ENCODE measurements at places on chromosomes 7 and 10. TPM values are rescaled to one million over a fixed set of nuclear protein-coding genes. Genes with fewer than 3 reads are reported as not detected.

GRCh38 chr7:12256090-12256489 is 45.0 kb downstream of the TMEM106B start:
- H3K36me3 ChIP-seq = no peaks in the 10 kb centered on the region
- DNase-seq = no peak

- peak; percentile 67 for DNase-seq
- no peak overlapping the region for H3K4me3 ChIP-seq
- H3K4me1 ChIP-seq = no peaks in the 10 kb centered on the region
- H3K27ac ChIP-seq = peak overlapping the region; percentile 31
- peaks cover 14% of the 10 kb centered on the region for H3K36me3 ChIP-seq
These were observed 70.5 kb downstream of the SHH start for GRCh38 chr7:155741805-155742204.

GRCh38 chr7:104528142-104528541 is 199.7 kb downstream of the LHFPL3 start:
- H3K4me1 ChIP-seq = no peaks in the 10 kb centered on the region
- no peaks in the 10 kb centered on the region for H3K36me3 ChIP-seq
- H3K4me3 ChIP-seq = no peak overlapping the region
- no peaks in the 10 kb centered on the region for H3K27me3 ChIP-seq

The LBX1 gene
- total RNA-seq = not detected

DNA sequence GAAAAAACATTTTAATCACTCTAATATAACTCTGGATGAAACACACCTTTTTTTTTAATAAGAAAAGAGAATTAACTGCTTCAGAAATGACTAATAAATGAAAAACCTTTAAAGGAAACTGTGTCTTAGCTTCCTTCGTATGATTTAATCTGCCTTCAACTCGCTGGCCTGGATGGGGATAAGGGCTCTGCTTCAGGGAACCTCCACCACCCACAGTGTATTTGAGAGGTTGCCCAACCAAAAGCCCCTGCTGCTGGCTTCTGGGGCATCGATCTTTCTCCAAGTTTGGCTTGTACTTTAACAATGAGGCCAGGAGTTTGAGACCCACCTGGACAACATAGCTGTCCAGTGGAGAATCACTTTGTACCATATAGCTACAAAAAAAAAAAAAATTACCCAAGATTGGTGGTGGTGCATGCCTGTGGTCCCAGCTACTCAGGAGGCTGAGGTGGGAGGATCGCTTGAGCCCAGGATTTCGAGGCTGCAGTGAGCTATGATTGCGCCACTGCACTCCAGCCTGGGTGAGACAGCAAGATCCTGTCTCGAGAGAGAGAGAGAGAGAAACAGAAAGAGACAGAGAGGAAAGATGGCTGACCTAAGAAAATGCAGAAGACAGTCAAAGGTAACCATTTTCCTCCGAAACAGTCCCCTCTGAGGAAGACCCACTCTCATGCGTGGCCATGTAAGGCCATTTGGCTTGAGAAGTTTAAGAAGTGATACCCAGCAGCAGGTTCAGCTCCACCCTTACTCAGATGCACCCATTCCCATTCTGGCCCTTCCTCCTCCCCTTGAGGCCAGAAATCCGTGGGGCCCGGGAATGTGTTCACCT is 13.6 kb upstream of the LIMK1 start:
- H3K27ac ChIP-seq = no peak overlapping the region
- no peaks in the 10 kb centered on the region for H3K27me3 ChIP-seq
- H3K4me3 ChIP-seq = no peak overlapping the region
- DNase-seq = peak; percentile 3

DNA sequence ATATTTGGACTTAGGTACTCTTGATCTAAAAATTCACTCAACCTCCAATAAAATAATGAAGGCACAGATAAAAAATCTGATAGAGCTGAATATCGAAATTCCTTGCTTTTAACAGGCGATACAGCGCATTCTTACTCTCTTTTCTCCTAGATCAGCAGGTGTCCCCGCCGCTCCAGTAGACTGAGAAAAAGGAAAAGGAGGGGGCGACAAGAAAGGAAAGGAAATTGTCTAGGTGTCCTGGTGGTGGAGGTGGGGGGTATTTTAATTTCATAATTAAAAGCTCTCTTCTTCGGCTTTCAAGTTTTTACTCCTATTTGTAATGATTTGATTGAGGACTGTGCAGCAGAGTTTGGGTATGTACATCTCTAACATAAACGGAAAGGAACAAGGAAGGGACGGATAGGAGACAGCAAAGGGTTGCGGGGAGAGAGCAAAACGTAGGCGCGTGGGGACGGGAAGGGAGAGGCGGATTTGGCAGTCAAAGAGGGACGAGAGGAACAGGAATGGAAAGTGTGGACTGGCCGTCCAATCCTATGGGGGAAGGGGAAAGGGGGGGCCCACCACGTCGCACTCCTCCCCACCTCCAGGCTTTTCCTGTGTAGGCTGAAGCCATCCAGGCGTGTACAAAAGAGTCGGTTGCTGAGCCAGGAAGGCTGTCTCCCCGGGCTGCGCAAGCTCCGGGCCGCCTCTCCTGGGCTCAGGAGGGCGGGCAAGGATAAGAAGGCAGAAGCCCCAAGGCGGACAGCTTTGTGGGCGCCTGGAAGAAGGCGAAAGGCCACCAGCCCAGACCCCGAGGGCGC is 875 bp upstream of the HECTD2 start:
- no peaks in the 10 kb centered on the region for H3K27me3 ChIP-seq
- no peaks in the 10 kb centered on the region for H3K36me3 ChIP-seq
- H3K4me1 ChIP-seq = peaks cover 13% of the 10 kb centered on the region
- no peak for DNase-seq
- peak overlapping the region; percentile 92 for H3K27ac ChIP-seq

DNA sequence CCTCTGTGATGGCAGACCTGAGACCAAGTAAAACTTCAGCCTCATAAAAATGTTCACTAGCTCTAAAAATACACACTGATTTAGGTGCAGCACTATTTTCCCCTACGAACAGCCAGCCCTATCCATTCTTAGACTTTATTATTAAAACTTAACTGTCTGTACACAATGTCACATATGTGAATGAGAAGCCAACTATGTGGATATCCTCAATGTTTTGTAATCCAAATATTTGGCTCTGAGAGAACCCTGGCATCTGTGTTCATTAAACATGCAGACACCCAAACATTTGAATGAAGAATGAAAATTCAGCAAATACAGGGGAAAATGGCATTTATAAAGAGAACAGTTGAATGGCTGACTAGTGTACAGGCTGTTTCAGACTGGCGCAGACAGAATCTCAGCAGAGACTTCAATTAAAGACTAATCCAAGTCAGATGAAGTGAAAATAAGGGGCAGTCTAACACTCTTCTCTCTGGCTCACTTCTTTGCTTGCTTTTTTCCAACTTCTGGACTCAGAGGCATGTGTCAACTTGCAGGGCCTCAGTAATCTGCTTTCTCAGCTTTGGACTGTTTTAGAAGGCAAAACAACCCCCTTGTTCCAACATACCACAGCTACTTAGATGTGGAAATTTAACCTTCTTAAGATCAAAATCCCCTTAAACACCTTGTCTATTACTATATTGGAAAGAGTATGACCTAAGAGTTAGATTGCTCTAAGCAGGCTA is 47.4 kb upstream of the FAM180A start:
- DNase-seq = no peak
- peaks cover 2% of the 10 kb centered on the region for H3K4me1 ChIP-seq
- H3K27me3 ChIP-seq = peaks cover 17% of the 10 kb centered on the region
- H3K4me3 ChIP-seq = no peak overlapping the region

DNA sequence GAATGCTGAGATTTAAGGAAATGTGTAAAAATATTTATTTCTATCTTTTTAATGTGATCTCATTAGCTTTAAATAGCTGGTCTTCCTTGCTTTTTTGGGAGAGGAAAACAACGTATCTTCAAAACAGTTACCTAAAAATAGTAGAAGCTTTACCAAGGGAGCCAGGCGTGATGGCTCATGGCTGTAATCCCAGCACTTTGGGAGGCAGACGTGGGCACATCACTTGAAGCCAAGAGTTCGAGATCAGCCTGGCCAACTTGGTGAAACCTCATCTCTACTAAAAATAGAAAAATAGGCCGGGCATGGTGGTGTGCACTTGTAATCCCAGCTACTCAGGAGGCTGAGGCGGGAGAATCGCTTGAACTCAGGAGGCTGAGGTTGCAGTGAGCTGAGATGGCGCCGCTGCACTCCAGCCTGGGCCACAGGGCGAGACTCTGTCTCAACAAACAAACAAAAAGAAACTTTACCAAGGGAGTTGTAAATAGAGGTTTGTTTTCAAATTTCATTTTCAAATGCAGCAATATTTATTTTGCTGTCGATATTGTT is 48.4 kb upstream of the ITGB1 start:
- H3K27me3 ChIP-seq = no peaks in the 10 kb centered on the region
- H3K4me1 ChIP-seq = peaks cover 20% of the 10 kb centered on the region
- no peak overlapping the region for H3K27ac ChIP-seq
- no peak for DNase-seq
- H3K4me3 ChIP-seq = no peak overlapping the region
- no peaks in the 10 kb centered on the region for H3K36me3 ChIP-seq

The CXCL12 gene
- not detected for total RNA-seq

The PNLIPRP2 gene
- total RNA-seq = not detected

The OR13A1 gene
- 2.3 TPM for total RNA-seq

- H3K27me3 ChIP-seq = no peaks in the 10 kb centered on the region
- H3K36me3 ChIP-seq = no peaks in the 10 kb centered on the region
- H3K4me3 ChIP-seq = no peak overlapping the region
- no peak overlapping the region for H3K27ac ChIP-seq
- H3K4me1 ChIP-seq = no peaks in the 10 kb centered on the region
These were observed 310.3 kb upstream of the ZNF32 start for GRCh38 chr10:43958964-43959363.

- H3K4me1 ChIP-seq = peaks cover 41% of the 10 kb centered on the region
- no peaks in the 10 kb centered on the region for H3K27me3 ChIP-seq
- H3K36me3 ChIP-seq = peaks cover 4% of the 10 kb centered on the region
- H3K4me3 ChIP-seq = no peak overlapping the region
- DNase-seq = no peak
- peak overlapping the region; percentile 53 for H3K27ac ChIP-seq
These were observed 15.8 kb downstream of the TSPAN33 start for GRCh38 chr7:129160161-129160905.

The SRRM3 gene
- total RNA-seq = not detected

- H3K4me3 ChIP-seq = no peak overlapping the region
- no peaks in the 10 kb centered on the region for H3K27me3 ChIP-seq
- no peak overlapping the region for H3K27ac ChIP-seq
- H3K36me3 ChIP-seq = no peaks in the 10 kb centered on the region
- DNase-seq = no peak
- H3K4me1 ChIP-seq = peaks cover 16% of the 10 kb centered on the region
These were observed 43.5 kb downstream of the CLRN3 start for GRCh38 chr10:127849224-127849623.

The TFEC gene
- 33.1 TPM for total RNA-seq

DNA sequence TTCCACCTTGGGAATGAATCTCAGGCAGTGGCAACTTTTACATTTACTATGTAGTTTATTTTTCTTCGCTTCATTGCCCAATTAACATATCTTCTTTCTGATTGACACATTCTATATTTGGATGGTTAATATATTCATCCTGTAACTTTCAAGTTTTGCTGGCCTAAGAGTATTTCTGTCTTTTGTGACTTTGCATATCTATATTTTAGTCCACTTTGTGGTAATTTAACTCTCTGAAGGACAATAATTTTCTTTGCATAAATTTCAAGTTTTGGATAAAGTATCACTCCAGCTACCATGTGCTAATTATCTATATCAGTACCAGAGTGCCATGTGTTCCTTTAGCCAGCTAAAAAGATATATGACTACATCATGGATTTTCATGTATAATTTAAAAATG is 151.5 kb upstream of the KAT6B start:
- no peak for DNase-seq
- peaks cover 8% of the 10 kb centered on the region for H3K36me3 ChIP-seq
- no peak overlapping the region for H3K27ac ChIP-seq
- no peak overlapping the region for H3K4me3 ChIP-seq
- no peaks in the 10 kb centered on the region for H3K4me1 ChIP-seq

The BEND7 gene
- total RNA-seq = not detected

The HTR7 gene
- total RNA-seq = not detected

DNA sequence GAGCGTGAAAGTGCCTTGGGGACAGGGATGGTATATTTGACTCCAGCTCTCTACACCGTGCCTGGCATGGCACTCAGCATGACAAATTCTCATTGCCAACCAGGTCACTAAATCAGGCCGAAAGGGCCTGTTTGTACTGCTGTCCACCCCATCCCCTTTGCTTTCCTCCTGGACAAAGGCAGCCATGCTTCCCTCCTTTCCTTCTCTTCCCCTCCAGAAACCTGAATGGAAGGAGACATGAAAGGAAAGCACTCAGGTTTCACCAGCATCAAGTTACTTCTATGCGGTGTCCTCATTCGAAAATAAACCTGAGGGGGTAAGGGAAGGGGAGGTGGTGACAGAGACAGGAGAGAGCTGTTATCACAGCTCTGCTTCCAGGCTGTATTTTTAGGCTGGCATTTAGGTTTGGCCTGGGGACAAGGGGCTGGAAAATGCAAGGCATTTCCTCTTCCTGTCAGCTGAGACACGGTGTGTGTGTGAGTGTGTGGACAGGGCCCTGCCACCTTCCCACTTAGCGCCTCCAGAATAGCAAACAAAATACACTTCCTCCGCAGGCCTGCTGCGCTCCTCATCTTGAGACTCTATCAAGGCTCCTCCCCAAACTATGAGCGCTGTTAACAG is 79.9 kb upstream of the COL13A1 start:
- no peak overlapping the region for H3K4me3 ChIP-seq
- DNase-seq = no peak
- peaks cover 3% of the 10 kb centered on the region for H3K27me3 ChIP-seq
- H3K36me3 ChIP-seq = no peaks in the 10 kb centered on the region
- H3K4me1 ChIP-seq = no peaks in the 10 kb centered on the region

- no peaks in the 10 kb centered on the region for H3K27me3 ChIP-seq
- H3K27ac ChIP-seq = no peak overlapping the region
- H3K36me3 ChIP-seq = no peaks in the 10 kb centered on the region
- no peaks in the 10 kb centered on the region for H3K4me1 ChIP-seq
- no peak overlapping the region for H3K4me3 ChIP-seq
These were observed 166.9 kb upstream of the SLC13A1 start for GRCh38 chr7:123366626-123367025.

The CPA4 gene
- not detected for total RNA-seq

- peaks cover 61% of the 10 kb centered on the region for H3K36me3 ChIP-seq
- no peaks in the 10 kb centered on the region for H3K27me3 ChIP-seq
- no peak overlapping the region for H3K4me3 ChIP-seq
- peak; percentile 26 for DNase-seq
- no peaks in the 10 kb centered on the region for H3K4me1 ChIP-seq
- H3K27ac ChIP-seq = no peak overlapping the region
These were observed 46.9 kb downstream of the AP3M1 start for GRCh38 chr10:74103560-74104258.

The SLC39A12 gene
- total RNA-seq = not detected

The CASTOR2 gene
- 4.9 TPM for total RNA-seq

The NEUROD6 gene
- not detected for total RNA-seq
